ENCODE measurements at places on chromosomes 7 and 10.

DNA sequence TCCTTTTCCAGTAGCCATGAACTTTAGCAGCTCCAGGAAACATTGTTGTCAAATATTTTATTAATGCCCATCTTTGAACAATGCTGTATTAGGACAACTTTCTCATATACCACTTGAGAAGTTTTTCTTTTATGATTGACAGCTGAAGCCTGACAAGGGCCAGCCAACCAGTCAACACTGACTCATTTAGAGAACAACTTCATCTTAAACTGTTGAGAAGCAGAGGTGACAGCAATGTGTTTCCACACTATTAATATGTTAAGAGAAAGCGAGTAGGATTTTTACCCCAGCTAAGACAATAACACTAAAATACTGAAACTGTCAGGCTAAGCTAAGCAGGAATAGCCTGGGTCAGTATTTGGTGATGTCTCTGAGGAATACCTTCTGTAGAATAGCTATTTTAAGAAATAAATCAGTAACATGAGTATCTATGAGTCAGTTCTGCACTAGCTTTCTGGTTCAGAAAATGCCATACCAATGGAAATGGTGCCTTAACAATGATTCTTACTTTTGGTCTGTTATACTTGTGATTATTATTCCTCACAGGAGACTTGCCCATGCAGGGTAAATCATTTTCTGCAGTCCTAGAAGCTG, 168.8 kb upstream of the POT1 start:
- DNase-seq: no peak

- DNase-seq: no peak
Observed at GRCh38 chr7:44824894-44825526, 22.9 kb downstream of the H2AZ2 start.

GRCh38 chr10:44293306-44293778, 91.6 kb downstream of the CXCL12 start:
- DNase-seq: no peak

GRCh38 chr7:128176696-128177095, 64.4 kb upstream of the LEP start:
- DNase-seq: no peak

DNA sequence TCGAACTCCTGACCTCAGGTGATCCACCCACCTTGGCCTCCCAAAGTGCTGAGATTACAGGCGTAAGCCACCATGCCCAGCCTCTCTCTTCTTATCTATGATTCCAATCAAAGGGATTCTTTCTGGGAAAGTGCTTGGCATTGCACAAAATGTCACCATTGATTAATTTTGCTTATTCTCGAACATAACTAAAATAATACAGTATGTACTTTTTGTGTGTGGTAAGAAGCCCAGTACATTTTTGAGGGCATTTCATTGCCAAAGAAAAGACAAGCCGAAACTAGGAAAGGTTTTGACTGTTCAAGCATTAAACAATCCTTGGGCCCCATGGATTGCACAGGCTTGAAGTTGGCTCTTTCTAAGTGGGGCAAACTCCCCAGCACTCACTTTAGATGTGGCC, 18.3 kb upstream of the CACUL1 start:
- no peak for DNase-seq

DNA sequence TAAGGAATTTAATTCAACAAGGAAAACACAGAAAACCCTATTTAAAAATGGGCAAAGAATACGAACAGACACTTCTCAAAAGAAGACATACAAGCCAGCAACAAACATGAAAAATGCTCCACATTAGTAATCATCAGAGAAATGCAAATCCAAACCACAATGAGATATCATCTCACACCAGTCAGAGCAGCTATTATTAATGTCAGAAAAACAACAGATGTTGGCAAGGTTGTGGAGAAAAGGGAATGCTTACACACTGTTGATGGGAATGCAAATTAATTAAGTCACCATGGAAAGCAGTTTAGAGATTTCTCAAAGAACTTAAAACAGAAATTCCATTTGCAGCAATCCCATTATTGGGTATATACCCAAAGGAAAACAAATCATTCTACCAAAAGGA, 55.2 kb downstream of the GCC1 start:
- no peak for DNase-seq

DNA sequence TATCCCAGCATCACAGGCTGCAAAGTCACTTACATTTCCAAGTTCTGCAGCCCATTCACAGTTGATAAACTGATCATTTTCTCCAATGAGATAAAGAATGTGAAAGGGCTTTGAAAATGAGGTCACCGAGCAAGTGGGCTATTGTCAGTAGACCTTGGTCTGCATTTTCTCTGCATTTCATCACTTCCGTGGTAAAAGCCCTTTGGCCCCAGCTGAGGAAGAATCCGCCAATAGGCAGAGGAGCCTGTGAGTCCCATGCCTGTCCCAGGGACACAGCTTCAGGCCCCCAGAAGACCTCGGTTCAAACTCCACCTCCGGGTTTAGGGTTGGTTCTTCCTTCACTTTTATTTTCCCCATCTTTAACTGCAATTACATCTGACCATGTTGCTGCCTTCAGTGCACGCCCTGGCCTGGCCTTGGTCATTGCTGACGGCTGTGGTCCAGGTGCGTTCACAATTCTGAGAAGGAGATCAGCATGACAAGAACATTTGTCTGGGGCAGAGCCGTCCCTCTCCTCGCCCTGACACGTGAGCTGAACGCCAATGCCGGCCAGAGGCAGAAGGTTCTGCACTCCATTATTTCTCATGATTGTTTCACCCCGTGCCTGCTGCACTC, 292.5 kb downstream of the TCERG1L start:
- no peak for DNase-seq

GRCh38 chr7:45937301-45937700, 16.2 kb upstream of the IGFBP3 start:
- DNase-seq: no peak

GRCh38 chr10:28681291-28681763, 4.0 kb downstream of the BAMBI start:
- DNase-seq: no peak

GRCh38 chr10:35784751-35785150, 142.7 kb upstream of the FZD8 start:
- no peak for DNase-seq
